ENCODE measurements at places on chromosomes 5 and 9.

GRCh38 chr5:74833537-74834266 lies 32.5 kb downstream of the FAM169A start:
- no peak for DNase-seq

DNA sequence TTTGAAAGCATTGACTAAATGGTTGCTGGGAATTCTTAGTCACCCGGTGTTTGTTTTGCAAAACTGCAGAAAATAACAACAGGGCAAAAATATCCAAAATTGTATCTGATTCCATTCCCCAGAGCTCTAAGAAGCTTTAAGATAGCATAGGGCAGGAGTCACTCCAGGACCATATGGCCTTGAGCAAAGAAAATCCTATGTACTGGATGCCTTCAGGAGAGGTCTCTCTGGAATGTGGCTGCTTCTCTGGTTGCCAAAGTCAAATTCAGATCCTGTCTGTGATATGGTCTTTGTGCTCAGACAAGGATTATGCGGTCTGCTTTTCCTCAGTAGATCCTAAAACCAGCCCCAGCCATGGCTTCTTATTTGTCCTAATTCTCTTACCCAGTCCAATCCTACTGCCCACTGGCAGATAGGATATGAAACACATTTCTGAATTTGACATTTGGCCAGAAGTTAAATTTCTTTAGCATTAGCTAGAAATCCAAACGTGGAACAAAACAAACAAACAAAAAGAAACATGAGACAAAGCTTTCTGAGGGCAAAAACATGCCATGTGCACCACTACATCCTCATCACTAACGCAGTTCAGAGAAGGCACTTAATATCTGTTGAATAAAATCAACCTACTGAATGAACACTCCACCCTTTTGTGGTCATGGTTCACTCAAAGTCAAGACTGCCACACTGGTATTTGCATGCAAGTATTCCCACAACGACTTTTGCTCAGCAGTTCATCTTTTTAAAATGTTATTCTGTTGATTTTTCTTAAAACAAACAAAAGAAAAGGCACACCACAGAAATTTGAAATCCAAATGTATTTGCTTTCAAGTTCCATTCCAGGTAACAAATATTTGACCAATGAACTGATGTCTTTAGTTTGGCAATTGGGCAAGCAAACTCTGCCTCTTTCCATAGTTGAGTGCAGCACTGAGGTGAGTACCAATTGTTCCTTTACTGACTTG lies 165.7 kb downstream of the TRPM6 start:
- no peak for DNase-seq

GRCh38 chr9:21432672-21433425 lies 7.4 kb upstream of the IFNA1 start:
- no peak for DNase-seq

GRCh38 chr5:67434466-67434865 lies 237.9 kb upstream of the CD180 start:
- DNase-seq = no peak

- no peak for DNase-seq
These were observed 59.0 kb upstream of the DPYSL3 start for GRCh38 chr5:147568710-147569406.

GRCh38 chr5:110475529-110475928 lies 250.9 kb downstream of the TMEM232 start:
- no peak for DNase-seq

GRCh38 chr5:101678481-101679193 lies 617.4 kb downstream of the SLCO4C1 start:
- DNase-seq = peak; percentile 56

GRCh38 chr5:116487045-116487444 lies 87.6 kb downstream of the SEMA6A start:
- DNase-seq = no peak

- no peak for DNase-seq
These were observed 18.2 kb downstream of the FIBCD1 start for GRCh38 chr9:130920762-130921299.

- DNase-seq = no peak
These were observed 62.7 kb upstream of the ASS1 start for GRCh38 chr9:130382096-130382495.

- DNase-seq = no peak
These were observed 26.3 kb downstream of the SPATA31C1 start for GRCh38 chr9:87944096-87944495.

- peak; percentile 92 for DNase-seq
These were observed 7.1 kb upstream of the DOCK2 start for GRCh38 chr5:169629847-169630548.

- peak; percentile 53 for DNase-seq
These were observed 66.8 kb downstream of the APBA1 start for GRCh38 chr9:69605406-69605805.

GRCh38 chr9:751137-752051 lies 90.1 kb upstream of the DMRT1 start:
- no peak for DNase-seq

DNA sequence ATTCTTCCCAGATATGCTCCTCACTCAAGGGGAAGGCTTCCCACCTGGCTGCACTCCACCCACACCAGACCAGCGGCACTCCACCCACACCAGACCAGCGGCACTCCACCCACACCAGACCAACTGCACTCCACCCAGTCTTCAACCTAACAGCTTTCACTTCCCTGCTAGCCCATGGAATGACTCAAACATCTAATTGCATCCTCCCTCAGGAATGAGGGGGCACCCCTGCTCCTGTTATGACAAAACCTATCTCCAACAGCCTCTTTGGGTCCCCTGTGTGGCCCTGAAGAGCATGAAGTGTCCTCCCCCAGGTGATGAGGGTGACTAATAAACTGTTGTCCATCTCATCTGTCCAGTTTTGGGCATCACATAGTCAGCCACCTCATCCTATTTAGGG lies 556.6 kb upstream of the TUSC1 start:
- DNase-seq = no peak

GRCh38 chr9:23582836-23583235 lies 243.2 kb downstream of the ELAVL2 start:
- no peak for DNase-seq

GRCh38 chr5:150624334-150625163 lies 15.9 kb upstream of the SYNPO start:
- DNase-seq = peak; percentile 49

GRCh38 chr9:3464033-3464638 lies 61.7 kb downstream of the RFX3 start:
- peak; percentile 21 for DNase-seq

GRCh38 chr5:123350742-123351141 lies 72.5 kb downstream of the CEP120 start:
- DNase-seq = no peak

- no peak for DNase-seq
These were observed 72.0 kb upstream of the C9orf72 start for GRCh38 chr9:27645161-27645840.

DNA sequence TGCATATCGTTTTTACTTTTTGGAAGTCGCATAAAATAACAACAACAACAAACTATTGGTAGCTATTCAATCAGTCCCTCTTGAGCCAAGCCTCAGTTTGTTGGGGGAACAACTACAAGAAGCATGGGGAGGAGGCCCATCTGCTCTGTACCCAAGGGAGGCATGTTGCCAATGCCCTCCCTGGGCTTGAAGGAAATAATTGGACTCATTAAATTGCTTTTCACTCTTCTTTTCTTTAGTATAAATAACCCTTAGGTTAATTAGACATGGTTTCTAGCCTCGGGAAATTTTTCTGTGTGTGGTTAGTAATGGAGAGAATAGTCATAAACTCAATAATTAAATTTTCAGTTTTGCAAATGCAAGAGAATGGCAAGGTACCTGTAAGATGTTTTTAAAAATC lies 500.7 kb downstream of the TLE4 start:
- no peak for DNase-seq

DNA sequence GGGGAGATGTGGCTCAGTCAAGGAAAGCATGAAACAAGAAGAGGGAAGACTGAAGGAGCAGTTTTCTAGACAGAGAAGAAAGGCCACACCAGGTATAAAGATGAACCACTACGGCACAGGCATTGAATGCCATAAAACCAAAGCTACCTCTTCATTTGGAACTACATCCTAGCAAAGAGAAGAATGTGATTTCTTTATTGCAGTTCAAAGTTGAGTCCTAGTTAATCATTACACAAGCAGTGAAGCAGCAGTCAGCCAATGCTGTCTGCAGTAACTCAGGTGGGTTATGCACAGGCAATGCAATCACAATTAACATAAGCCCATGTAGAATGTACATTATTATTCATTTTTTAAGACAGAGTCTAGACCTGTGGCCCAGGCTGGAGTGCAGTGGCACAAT lies 21.7 kb upstream of the PCAT7 start:
- no peak for DNase-seq

- DNase-seq = no peak
These were observed 78.2 kb downstream of the ANKRD55 start for GRCh38 chr5:56154732-56155484.

- DNase-seq = no peak
These were observed 76.4 kb downstream of the MED27 start for GRCh38 chr9:132003319-132003704.

GRCh38 chr9:82997476-82998140 lies 65.3 kb downstream of the RASEF start:
- DNase-seq = no peak

- DNase-seq = peak; percentile 94
These were observed 44.0 kb downstream of the IRF1 start for GRCh38 chr5:132446621-132447020.

- DNase-seq = peak; percentile 88
These were observed 103.1 kb upstream of the DMRT1 start for GRCh38 chr9:738209-738915.

GRCh38 chr5:57302164-57302563 lies 128.3 kb downstream of the GPBP1 start:
- DNase-seq = peak; percentile 46

- DNase-seq = no peak
These were observed 18.8 kb upstream of the PRLR start for GRCh38 chr5:35248843-35249780.

DNA sequence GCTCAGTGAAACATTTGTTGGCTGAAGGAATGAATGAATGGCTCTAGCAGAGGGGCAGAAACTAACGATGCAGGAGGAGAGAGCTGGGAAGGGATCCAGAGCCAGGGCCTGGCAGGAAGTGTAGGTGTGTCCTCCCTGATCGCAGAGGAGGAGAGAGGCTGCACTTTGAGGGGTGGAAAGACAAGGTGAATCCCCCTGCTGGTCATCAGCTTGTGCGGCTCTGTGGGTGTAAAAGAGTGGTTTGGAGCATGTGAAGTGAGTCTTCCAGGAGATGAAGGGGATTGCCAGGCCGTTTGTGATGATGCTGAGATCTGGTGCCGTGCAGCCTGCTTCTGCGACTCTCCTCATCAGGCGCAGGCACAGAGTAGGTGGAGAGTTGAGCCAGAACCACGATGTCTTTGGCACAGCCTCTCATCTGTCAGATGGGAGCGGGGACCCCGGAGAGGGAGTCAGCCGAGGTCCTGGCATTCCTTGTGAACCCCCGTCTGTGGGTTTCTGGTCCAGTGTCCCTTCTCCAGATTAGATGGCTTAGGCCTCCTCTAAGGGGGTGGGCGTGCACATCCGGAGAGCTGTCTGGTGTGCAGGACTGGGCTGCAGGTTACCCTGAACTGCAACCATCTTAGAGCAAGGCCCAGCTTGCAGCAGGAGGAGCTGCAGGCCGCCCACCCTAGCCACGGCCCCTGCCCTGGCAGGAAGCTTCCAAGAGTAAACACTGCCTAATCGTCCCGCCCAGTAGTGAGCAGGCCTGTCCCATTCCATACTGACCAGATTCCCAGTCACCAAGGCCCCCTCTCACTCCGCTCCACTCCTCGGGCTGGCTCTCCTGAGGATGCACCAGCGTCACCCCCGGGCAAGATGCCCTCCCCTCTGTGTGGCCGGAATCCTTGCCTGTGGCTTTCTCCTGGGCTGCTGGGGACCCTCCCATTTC lies at the start of gene ADAMTS13:
Gene ADAMTS13 (plus strand): TSS at position 753 of the 928 bp plus-strand sequence. CDS start 77 bp downstream, at position 830.
- no peak for DNase-seq

DNA sequence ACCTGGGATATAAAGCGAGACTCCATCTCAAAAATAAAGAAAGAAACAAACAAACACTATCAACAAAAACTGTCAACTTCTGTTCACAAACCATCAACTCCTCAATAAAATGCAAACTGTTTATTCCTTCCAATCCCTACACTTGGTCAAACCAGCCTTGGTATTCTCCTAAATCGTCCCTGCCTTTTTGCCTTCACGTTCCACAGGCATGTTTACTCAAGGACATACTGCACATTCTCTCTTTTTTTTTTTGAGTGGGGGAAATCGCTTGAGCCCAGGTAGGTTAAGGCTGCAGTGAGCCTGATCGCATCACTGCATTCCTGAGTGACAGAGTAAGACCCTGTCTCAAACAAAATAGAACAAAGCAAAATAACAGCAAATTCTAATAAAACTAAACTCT lies 13.0 kb downstream of the UBAP2 start:
- DNase-seq = no peak

GRCh38 chr9:130414910-130415746 lies 29.6 kb upstream of the ASS1 start:
- DNase-seq = no peak

DNA sequence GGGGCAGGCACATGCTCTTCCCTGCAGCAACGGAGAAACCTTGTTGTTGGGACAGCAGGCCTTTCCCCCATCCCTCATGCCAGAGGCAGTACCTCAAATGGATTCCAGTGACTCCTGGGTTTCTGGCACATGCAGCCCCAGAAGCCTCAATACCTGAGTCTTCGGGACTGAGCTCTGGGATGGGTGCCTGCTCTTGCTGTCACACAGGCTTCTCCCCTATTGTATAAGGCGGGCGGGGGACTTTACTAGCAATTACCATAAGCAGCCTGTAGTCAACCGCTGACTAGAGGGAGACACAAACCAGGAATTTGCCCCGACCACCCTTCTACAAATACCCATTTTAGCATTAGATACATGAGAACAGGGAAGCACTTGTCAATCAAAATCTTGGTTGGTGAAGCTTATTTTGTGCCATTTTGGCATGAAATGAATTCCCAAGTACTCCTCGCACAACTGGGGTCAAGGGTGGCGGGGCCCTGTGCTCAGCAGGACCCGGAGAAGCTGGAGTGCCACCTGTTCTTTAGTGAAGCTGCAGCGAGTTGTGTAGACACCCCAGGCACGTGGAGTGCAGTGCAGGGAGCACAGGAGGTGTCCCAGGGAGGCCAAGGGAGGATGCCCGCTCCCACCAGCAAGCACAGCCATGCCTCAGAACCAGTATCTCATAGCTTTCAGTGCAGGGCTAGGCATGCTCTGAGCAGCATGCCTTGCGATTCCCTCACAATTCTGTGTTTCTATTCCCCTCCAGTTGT lies 21.2 kb downstream of the S1PR3 start:
- DNase-seq = no peak

GRCh38 chr5:172114875-172115422 lies 73.1 kb downstream of the STK10 start:
- no peak for DNase-seq

DNA sequence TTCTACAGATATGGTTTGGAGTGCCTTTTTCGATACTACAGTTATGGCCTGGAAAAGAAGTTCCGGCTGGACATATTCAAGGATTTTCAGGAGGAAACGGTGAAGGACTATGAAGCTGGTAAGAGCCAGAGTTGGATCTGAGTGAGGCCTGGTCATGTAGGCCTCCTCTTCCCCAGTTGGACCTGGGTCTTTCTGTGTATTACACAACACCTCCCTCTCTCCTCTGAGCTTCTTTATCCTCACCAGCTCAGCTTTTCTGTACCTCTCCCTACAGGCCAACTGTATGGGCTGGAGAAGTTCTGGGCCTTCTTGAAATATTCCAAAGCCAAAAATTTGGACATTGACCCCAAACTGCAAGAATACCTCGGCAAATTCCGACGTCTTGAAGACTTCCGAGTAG lies 39.2 kb downstream of the FAXDC2 start:
- DNase-seq = no peak

- DNase-seq = no peak
These were observed 102.2 kb upstream of the EQTN start for GRCh38 chr9:27398982-27399653.

GRCh38 chr5:89327608-89328007 lies 444.6 kb upstream of the MEF2C start:
- DNase-seq = peak; percentile 18

GRCh38 chr9:370086-370485 lies 155.4 kb downstream of the DOCK8 start:
- DNase-seq = no peak

Data from foreskin fibroblast (primary cell).